ENCODE measurements at places on chromosomes 6 and 20.

DNA sequence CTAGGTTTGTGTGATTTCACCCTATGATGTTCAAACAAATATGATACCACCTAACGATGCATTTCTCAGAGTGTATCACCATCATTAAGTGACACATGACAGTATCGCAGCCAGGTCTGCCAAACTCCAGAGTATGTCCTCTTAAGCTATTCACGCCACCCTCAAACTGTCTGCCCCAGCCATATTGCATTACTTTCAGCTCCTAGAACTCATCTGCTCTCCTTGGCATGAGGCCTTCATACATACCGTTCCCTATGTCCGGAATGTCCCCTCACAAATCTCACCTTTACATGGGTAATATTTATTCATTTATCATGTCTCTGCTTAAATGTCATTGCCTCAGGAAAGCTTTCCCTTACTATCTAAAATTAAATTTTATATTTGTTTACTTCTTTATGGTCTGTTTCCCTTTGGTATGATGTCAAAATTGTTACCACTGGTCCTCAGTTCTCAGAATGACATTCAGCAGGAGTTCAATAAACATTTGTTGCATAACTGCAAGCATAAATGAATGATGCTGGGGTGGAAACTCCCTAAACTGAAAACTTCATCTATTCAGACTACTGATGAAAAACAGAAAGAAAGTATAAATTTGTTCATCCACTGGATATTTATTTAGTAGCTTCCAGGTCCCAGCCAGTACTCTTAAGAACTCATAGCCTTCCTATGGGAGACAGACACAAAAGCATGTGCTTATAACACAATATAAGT is 3.2 kb downstream of the SESN1 start:
- DNase-seq, result no peak

DNA sequence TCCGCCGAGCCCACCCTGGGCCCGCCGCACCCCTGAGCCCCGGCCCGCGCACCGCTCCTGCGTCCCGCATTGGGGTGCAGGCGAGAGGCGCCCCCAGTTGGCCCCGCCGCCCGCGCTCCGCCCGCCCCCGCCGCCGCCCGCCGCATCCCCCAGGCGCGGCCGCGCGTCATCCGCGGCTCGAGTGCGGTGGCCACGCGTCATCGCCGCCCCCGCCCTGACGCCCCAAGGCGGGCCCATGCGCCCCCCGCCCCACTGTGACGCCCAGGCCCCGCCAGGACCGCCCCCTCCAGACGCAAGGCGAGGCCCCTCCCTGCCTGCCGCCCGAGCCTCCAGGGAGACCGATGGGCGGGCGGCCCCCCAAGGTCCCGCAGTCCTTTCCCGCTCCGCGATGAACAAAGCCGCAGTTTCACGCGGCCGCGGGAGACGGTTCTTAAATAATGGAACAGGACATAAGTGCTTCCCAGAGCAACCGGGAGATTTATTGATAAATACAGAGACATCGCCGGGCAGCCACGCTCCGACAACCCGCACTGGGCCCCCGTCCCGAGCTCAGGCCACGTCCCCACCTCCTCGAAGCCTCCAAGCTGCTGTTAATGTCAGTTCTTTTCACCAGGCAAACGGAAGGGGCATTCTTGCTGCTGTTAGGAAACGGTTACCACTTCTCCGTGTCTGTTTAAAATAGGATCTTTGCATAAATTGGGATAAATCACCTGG is at the start of gene ANKRD60:
ANKRD60 (minus strand) TSS at position 170 of the 714 bp plus-strand sequence; CDS start at position 170, 0 bp downstream.
- no peak for DNase-seq

DNA sequence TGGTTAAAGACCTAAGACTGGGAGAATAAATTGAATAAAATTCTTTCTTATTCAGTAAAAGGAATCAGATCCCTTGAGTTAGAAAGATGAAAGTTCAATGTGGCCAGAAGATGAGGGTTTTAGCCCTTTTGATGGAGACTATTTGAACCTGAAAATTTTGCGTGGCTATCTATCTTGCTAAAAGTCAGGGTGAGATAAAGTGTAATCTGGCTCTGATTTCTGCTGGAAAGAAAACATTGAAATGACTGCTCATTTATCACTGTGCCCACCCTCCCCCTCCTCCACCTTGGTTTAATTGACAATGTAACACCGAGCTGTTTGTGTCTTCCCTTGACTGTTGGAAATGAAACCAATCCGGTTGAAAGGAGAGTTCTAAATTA is 32.9 kb upstream of the TCF21 start:
- DNase-seq, result no peak

DNA sequence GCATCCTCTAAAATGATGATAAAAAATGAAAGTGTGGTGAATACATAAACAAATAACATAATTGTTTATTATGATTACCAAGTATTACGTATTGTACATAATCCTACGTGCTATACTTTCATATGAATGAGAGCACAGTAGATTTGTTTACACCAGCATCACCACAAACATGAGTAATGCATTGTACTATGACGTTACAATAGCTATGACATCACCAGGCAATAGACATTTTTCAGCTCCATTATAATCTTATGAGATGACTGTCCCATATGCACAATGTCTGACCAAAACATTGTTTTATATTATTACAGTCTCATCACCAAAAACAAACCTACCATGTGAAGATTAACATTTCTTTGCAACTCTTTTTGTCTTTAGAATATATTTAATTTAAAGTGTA is 225.7 kb upstream of the TENT5A start:
- DNase-seq, result no peak

GRCh38 chr20:60202046-60202445 is 243.8 kb downstream of the CDH26 start:
- DNase-seq, result no peak

DNA sequence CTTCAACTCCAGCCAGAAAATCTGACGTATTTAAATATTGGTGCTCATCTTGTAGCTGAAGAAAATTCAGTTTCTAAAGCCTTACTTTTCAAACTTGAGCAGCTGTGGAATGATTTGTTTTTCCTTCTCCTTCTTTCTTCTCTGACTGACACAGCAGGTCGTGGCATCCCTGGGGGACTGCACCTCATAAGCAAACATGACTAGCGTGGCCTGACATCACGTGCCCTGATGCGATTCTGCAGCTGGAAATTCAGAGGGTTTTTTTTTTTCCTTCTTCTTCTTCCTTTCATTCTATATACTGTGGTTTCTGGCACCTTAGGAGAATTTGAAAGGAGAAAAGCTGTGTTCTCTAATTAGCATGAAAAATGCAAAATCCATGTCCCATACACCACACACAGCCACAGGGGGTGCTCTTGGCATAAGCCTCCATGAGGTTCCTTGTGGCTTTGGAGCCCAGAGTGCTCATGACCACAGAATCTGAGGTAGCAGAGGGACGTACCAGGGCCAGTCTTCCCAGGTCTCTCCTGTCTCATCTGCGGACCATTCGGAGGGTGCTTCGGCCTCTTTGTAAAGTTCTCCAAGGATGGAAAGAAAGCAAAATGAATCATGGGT is 258.5 kb upstream of the CDH4 start:
- no peak for DNase-seq

DNA sequence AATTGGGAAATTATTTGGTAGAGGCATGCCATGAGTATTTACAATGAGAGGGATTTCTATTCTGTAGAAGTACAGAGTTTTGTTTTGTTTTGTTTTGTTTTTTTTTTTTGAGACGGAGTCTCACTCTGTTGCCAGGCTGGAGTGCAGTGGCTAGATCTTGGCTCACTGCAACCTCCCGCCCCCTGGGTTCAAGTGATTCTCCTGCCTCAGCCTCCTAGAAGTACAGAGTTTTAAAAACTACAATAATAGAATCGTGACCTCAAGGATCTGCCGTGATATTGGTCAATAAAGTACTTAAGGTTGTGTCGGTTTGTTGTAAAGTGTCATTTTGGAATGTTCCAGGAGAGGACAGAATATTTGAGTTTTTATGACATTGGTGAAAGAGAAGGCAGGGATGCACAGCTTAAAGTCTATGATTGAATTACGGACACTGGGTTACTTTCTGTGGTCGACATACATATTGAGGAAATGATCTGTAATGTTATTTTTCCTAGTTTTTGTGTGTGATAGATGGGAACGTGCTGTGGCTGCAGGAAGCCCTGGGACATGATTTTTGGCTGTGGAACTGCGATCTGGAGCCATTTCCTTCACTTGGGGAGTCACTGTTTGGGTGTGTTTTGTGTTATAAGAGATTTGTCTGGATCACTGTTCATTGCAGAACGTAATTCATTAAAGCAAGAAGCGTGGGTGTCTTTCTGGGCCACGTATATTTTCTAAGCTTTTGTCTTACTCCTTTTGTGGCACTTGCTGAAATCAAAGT is 59.6 kb downstream of the TIAM2 start:
- DNase-seq, result no peak

DNA sequence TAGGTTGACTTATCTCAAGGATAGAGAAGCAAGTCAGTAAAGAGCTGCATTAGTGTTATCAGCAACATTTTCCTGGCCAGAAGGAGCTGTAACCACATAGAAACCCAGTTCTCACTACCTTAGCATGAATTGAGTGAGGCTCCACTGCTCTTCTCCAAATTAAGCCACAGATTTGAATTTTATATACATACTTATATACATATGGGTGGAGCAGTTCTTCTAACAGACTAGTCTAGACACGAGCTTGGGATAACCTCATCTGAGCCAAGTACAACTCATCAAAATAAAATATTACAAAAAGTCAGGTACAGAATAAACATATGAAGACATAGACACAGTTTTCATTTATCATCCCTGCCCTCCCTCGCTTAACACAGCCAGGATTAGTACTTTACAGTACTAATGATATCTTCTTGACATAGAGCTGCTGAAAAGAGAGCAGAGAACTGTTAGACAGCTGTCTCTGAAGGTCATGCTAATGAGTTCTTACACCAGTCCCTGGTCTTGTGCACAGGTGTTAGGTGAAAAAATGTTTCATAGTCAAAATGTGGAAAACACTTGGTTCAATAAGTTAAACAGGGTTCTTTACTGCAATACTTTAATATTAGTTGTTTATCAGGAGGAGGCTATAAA is 147.4 kb upstream of the HTR1E start:
- DNase-seq, result no peak

DNA sequence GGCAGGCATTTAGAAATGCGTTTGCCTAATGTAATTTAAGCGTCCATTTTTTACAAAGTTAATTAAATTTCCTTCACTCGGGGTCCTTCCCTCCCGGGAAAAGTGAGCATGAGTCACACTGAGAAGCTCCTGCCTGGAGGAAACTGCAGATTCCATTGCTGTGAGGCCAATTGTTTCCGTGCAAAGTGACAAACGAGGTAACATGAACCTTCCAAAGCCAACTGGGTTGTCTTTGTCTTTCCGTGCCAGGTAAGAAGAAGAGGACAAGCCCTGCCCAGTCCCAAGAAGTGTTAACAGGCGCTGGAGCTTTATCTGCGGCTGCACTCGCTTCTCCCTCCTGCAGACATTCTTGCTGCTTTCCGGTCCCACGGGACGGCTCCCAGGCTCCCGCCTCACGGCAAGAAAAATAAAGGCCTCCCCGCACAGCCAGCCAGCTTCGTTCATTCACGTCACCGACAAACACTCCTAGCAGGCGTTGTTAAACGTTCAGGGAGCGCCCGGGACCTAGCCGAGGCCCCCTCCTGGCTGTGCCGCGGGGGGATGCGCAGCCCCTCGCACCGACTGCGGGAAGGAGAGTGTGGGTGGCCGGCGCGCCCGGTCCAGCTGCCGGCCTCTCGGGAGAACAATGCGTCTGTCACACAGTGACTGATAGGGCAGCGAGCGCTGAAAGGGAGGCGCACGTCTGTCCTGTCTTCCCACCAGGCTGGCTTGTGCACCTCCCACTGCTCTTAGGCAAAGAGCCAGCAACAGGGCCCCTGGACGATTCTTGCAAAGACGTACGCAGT is 61.5 kb upstream of the HDDC2 start:
- DNase-seq, result no peak

- no peak for DNase-seq
Observed at GRCh38 chr20:53735536-53736050, 142.0 kb upstream of the ZNF217 start.

DNA sequence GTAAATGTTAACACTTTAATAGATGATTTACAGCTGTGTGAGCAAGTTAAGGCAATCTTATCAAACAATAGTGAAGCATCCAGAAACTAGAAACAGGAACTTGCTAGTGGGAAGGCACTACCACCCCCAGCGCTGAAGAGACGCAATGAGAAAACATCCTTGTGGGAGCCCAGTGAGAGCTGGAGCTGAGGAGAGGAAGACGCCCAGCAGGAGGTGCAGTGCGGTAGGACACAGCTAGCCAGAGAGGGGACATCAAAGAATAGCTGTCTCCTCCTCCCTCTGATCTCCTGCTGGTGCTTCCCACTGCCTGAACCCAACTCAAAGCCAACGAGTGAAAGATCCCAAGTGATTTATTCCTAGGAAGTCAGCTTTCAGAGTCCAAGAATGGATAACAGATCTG is 140.3 kb downstream of the COL12A1 start:
- no peak for DNase-seq

DNA sequence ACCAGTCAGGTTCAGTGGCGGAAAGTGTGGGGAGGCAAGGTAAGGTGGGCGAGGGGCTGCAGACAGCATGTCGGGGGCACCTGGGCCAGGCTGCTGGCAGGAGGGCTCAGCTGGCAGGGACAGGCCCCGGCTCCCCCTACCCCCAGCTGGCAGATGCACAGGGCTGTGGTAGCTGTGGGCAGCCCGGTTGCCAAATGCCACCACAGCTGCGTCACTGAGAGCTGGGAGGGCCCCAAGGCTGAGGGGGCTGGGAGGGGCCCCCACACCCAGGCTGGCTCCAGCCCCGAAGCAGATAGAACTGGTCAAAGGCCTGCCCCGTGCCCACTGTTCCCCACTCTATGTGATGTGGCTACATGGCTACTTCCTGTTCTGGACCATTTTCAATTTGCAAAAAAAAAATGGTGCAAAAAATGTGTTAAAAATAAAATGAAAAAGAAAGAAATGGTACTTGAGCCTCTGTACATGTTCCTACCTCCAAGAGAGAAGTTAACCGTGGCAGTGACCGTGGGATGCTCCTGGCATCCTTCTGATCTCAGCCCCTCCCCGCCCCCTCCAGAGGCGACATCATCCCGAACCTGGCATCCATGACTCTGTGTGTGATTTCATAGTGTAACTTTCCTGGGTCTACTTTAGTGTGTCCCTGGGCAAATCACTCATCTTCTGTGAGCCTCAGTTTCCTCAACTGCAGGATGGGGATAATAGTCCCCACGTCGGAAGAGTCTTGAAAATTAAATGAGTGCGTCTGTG is 64.4 kb downstream of the UBE2V1 start:
- DNase-seq, result no peak

DNA sequence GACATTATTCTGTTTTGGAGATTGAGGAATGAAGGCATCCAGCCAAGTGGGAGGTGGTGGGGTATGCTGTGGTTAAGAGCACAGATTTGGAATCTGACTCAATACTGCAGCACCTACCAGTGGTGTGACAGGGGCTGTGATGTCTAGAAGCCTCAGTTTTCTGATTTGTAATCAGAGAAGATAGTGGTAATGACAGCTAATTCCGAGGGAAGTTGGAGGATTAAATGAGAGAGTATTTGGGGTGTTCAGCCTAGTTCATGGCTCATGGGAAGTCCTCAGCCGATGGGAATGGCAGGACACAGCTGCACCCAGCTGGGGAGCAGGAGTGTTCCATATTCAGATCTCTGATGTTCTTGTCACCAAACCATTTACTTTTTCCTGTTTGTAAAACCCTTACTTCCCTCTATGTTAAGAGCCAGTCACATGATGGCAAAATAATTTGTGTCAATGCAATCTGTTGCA is 9.3 kb downstream of the SLC9A8 start:
- no peak for DNase-seq

GRCh38 chr6:74044417-74045096 is 348.6 kb downstream of the CD109 start:
- DNase-seq, result no peak

- no peak for DNase-seq
Observed at GRCh38 chr20:32516583-32517517, 68.3 kb downstream of the NOL4L start.

Data from stimulated activated CD4-positive, alpha-beta T cell treated with anti-CD3 and anti-CD28 coated beads, Interleukin-2, amount 100 ng/mL, for 48 hours (primary cell).